ENCODE measurements at places on chromosomes 5 and 9.

- DNase-seq, result no peak
These were observed 33.8 kb upstream of the TJP2 start for GRCh38 chr9:69140123-69140735.

GRCh38 chr5:115262321-115263077 lies at the start of gene PGGT1B:
TSS of gene PGGT1B (minus strand) at chr5:115262877. CDS start at chr5:115262851, 26 bp downstream.
- peak; percentile 62 for DNase-seq

- no peak for DNase-seq
These were observed 96.5 kb upstream of the SMARCA2 start for GRCh38 chr9:1918622-1919021.

GRCh38 chr5:133121080-133121479 lies 69.3 kb downstream of the HSPA4 start:
- no peak for DNase-seq

DNA sequence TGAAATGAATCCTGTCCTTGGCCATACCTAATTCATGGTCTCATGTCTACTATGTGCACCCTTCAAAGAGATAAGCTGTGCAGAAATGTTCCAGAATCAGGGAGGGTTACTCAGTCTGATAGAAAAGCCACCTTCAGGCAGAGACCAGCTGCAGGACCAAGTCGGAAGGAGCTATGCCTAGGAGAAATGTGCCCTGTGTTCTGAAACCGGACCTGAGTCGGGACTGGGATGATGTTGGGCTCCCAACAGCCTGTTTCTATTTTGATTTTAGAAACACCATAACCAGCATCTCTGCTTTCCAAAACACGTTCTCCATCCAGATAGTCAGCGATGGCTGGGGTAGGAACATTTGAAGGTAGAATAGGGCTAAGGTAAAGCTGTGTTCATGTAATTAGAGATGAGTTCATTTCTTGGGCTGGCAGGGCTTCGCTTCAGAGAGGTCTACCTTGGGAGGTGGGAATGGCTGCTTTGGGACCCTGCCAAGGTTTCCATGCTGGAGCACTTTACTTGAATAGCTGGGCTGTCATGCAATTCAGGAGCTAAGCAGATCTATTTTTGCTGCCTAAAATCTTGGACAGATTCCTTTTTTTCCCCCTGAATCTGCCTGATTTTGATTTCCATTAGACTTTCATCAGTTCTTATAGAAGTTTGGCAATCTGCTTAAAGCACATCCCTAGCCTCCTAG lies 2.8 kb downstream of the ADCY2 start:
- DNase-seq, result no peak

DNA sequence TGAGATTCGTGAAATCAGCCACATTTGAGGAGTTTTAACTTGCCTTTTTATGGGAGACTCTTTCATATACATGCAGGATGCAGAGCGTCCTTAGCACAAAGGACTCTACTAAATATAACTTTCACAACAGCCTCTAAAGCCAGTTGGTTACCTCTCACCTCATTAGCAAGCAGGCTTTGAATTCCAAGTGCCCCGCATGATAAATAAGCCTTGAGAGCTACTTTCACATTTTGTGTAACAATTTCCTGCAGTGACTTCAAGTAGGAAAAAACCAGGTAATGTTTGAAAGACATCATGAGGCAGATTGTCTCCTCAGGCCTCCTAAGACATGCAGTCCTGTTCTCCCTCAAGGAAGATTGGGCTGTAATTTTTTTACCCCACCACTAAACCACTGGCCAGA lies 50.5 kb downstream of the RALGPS1 start:
- DNase-seq, result no peak

GRCh38 chr5:139560752-139561654 lies at the start of gene UBE2D2:
TSS of gene UBE2D2 (plus strand) at chr5:139561339. CDS start at chr5:139561792, 453 bp downstream.
- DNase-seq, result peak; percentile 96

DNA sequence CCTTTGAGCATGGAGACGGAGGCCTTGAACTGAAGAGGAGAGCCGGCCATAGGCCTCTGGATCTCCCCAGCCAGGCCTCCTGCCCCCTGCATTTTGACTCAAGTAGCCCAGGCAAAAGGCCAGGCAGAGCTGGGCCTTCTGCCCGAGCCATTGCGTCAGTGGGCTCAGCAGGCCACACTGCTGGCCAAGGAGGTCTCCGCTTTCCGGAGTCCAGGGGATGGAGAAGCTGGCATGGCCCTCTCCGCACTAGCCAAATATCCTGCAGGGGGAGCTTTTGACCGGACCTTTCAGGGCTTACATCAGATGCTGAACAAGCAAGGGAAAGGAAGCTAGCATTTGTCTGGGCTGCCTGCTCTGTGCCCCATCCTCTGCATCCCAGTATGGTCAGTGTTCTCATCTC lies 386.8 kb downstream of the TRIM36 start:
- no peak for DNase-seq

GRCh38 chr9:35649431-35650340 lies 1.0 kb downstream of the SIT1 start:
- no peak for DNase-seq

- no peak for DNase-seq
These were observed 184.5 kb downstream of the EBF1 start for GRCh38 chr5:158915216-158915615.

DNA sequence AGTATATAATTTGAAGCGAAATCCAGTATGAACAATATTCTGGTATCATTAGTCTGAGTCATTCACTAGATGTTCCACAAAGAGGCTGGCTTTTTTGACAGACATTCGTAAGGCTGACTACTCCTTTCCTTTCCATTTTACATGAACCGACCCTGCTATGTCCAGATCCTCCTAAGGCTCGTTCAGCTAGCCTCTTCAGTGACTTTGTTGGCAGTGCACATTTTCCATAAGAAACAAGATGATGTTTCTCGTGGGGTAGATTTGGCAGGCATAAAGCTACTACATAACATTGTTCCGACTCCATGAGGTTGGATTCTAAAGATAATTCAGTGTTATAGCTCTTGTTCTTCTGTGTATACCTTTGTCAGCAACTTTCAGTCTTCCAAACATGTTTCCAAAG lies 49.0 kb downstream of the ZNF462 start:
- DNase-seq, result no peak

DNA sequence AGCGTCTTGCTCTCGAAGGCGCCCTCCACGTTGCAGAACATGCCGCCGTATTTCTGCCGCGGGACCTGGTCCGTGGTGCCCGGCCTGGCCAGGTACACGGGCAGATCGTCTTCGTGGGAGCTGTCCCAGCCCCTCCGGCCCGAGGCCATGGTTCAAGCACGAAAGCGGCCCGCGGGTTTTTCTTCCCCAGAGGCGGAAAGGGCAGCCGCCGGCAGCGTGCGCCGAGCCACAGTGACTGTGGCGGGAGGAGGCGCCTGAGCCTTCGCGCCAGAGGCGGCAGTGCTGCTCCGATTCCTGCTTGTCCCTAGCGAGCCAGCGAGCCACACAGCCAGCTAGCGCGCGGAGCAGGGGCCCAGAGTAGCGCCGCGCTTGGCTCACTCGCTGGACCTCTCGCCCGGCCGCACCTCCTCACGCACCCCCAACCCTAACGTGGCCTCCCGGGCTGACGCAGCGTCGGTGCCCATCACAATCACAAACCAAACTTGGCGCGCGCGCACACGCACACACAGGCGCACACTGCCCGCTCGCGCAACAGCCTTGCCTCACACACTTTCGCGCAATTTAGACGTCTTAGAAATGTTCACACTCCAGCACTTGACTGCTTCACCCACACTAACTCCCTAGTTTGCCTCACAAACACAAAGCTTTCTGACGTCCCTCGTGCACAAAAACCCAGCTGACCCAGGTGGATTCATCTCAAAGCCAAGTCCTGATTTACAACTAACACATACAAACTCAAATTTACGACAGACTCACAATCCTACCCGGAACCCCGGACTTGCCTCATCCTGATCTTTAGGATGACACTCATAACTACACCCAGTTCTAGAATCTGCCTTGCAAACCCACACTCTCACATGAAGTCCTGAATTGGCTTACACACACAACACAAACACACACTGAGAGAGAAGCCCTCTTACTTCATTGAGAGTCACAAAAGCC lies at the start of gene DPYSL3:
DPYSL3 (minus strand) TSS at position 359 of the 942 bp plus-strand sequence; CDS start at position 149, 210 bp downstream.
- no peak for DNase-seq

GRCh38 chr9:128203707-128204551 lies 750 bp downstream of the DNM1 start:
- DNase-seq, result no peak

GRCh38 chr5:176732736-176733405 lies 77.5 kb upstream of the UNC5A start:
- DNase-seq, result no peak

DNA sequence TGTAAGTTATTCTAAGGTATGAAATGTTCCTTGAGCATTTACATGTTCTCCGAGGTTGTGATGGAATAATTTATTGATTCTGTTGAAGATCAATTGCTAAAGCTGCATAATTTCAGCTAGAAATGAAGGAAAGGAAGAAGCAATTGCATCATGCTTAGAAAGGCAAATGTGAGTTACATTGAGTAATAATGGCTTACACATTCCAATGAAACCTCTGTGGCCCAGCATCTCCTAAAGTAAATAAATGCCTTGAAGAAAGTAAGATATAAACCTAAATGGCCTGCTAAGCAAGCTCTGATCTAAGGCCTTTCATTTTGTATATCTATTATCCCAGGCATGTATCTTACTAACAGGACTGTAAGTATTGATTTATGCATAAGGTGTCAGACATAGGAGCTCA lies 677.3 kb upstream of the RGMB start:
- DNase-seq, result no peak

DNA sequence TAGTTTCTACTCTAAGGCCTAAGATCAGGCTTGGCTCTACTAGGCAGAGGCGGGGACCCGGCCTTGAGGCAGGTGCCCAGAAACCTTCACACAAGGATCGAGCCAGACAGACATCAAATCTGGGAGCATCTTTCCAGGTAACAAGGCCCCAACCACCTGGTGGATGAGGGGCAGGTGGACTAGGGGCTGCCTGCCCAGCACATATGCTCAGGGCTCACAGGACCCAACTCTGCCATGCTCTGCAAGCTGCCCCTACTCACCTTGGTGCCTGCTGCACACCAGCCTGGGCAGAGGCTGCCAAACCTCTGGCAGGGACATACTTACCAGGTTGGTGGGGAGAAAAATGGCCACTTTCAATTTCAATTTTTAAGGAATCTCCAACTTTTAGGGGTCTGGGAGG lies 2.2 kb upstream of the ZNF618 start:
- no peak for DNase-seq

DNA sequence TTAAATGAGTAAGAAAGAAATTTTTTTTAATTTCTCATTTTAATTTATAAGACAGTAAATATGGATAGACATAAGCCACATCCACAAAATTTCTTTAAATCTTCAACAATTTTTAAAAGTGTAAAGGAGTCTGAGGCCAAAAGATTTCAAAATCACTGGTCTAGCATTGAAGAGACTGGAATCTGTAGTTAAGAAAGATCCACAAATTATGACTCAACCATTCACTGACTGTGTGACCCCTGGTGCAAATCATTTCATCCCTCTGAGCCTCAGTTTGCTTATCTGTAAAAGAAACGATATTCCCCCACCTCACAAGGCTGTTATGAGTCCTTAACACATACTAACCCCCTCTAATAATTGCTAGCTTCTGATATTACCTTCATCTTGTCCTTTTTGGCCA lies 98.5 kb downstream of the EBF1 start:
- no peak for DNase-seq

DNA sequence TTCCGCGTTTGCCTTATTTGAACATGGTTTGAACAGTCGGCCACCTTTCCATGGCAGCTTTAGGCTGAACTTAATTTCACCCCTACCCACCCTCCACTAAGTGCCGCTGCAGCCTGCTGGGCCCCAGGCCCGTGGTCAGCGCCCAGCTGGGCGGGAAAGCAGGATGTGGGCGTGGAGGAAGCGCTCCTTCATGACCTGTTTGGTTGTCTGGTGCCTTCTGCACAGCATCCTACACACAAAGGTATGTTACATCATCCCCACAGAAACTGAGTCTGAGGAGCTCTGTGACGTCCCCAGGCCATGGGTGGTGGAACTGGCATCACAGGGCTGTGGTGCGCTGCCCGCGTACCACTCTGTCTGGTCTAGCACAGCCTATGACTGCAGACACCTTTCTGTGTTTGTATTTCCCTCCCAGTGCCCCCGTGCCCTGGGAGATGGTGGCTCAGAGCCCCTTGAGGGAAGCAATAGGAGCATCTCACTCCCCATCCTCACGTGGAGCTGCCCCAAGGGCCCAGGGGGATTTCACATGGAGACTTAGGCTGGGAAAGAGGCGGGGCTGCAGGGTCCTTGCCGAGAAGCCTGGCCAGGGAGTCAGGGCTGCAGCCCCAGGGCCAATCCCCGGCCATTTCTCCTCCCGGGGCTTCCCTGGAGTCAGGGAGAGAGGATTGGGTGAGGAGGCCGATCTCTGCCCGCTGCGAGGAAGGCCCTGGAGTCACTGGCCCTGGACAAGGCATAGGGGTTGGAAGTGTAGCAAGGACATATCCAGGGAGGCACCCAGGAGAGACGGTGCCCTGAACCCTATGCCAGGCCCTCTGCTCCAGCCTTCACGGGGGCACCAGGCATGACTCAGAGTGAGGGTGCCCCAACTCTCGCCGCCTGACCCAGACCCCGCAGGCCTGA lies 37.5 kb upstream of the SUSD3 start:
- DNase-seq, result no peak

GRCh38 chr9:698276-698675 lies 143.2 kb upstream of the DMRT1 start:
- DNase-seq, result no peak

GRCh38 chr5:149760854-149761187 lies 30.7 kb downstream of the PPARGC1B start:
- no peak for DNase-seq

DNA sequence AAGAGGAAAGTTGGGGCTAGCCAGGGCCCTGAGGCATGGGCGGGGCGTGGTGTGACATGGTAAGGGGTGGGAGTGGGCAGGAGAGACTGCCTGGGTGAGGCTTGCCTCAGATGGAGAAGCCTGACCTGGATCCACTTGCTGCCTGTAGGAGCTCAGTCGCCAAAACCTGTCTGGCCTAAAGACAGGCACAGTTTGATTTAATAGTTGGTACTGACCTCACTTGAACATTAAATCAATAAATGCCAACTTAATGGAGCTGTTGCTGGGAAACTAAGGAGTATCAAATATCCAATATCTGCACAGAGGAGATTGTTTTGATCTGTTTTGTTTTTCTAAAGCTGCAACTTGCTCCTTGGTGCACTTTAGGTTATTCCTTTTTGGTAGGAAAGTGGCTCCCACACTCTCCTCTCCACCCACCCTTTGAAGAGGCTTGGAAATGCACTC lies 86.4 kb downstream of the RCL1 start:
- DNase-seq, result no peak

- DNase-seq, result no peak
These were observed 19.7 kb downstream of the NIPSNAP3B start for GRCh38 chr9:104783588-104783987.

- DNase-seq, result no peak
These were observed 19.3 kb upstream of the TMEM161B start for GRCh38 chr5:88287846-88288527.

- DNase-seq, result no peak
These were observed 33.1 kb downstream of the MFAP3 start for GRCh38 chr5:154071799-154072413.

GRCh38 chr9:100206899-100207298 lies 107.9 kb downstream of the INVS start:
- DNase-seq, result no peak

GRCh38 chr5:84249918-84250630 lies 134.6 kb downstream of the EDIL3 start:
- DNase-seq, result no peak

GRCh38 chr5:11897781-11898180 lies 6.5 kb downstream of the CTNND2 start:
- no peak for DNase-seq

- DNase-seq, result peak; percentile 46
These were observed 52.6 kb downstream of the TENT4A start for GRCh38 chr5:6765612-6766525.

Data from stimulated activated CD4-positive, alpha-beta T cell treated with anti-CD3 and anti-CD28 coated beads, Interleukin-12 subunit alpha, Interleukin-12 subunit beta, amount 100 ng/mL, for 24 hours (primary cell).